Activated CD8-positive, alpha-beta memory T cell treated with anti-CD3 and anti-CD28 coated beads for 48 hours (primary cell): ENCODE measurements at places on chromosomes 16 and 17.

- no peak for DNase-seq
Observed at GRCh38 chr17:38442548-38442947, 14.3 kb downstream of the ARHGAP23 start.

GRCh38 chr17:61574542-61575351 lies 16.3 kb downstream of the NACA2 start:
- no peak for DNase-seq

- DNase-seq: no peak
Observed at GRCh38 chr17:15323131-15323530, 18.3 kb downstream of the TEKT3 start.

DNA sequence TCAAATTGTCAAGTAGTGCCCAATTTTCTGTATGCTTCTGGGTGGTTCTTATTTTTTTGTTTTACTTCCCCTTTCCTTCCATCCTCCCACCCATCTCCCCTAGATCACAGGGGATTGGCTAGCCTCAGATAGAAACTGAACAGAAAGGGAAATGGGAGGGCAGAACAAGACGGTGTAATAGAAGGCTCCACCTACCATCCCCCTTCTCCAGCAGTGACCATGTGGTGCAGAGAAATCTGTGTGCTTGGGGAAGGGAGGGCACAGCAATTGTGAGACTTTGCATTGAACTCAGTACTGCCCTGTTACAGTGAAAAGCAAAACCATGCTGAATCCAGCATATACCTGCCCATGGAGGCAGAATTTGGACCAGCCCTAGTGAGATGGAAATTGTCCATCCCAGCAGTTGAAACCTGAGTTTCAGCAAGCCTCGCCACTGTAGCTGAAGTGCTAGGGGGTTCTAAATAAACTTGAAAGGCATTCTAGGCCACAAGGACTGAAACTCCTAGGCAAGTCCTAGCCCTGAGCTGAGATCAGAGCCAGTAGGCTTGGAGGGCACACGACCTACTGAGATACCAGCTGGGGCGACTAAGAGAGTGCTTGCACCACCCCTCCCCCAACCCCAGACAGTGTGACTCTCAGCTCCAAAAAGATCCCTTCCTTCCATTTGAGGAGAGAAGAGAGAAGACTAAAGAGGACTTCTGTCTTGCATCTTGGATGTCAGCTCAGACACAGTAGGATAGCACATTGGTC lies 5.2 kb downstream of the SLFN11 start:
- DNase-seq: no peak
